CD8-positive, alpha-beta memory T cell (primary cell): ENCODE measurements at places on chromosomes 7 and 10. TPM values are rescaled to one million over a fixed set of nuclear protein-coding genes. Genes with fewer than 3 reads are reported as not detected.

DNA sequence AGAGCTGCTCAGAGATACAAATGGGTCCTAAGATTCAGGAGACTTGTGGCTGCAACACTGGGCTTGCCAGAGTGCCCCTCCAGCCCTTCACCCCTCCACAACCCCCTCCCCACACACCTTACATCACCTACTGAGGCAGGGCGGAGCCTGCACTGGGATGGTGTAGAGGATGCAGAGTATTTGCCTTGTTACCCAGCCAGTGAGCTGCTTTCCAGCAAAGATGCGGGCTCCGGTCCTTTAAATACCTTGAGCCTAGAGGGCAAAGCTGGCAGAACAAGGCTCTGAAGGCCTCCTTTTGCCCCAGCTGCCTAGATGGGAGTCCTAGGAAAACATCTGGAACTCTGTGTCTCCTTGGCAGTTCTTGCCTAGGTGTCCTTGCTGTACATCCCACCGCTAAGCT lies 34.6 kb downstream of the KAZALD1 start:
- H3K36me3 ChIP-seq, result no peaks in the 10 kb centered on the region
- H3K27me3 ChIP-seq, result no peaks in the 10 kb centered on the region
- no peaks in the 10 kb centered on the region for H3K4me1 ChIP-seq
- no peak overlapping the region for H3K27ac ChIP-seq
- no peak for DNase-seq

DNA sequence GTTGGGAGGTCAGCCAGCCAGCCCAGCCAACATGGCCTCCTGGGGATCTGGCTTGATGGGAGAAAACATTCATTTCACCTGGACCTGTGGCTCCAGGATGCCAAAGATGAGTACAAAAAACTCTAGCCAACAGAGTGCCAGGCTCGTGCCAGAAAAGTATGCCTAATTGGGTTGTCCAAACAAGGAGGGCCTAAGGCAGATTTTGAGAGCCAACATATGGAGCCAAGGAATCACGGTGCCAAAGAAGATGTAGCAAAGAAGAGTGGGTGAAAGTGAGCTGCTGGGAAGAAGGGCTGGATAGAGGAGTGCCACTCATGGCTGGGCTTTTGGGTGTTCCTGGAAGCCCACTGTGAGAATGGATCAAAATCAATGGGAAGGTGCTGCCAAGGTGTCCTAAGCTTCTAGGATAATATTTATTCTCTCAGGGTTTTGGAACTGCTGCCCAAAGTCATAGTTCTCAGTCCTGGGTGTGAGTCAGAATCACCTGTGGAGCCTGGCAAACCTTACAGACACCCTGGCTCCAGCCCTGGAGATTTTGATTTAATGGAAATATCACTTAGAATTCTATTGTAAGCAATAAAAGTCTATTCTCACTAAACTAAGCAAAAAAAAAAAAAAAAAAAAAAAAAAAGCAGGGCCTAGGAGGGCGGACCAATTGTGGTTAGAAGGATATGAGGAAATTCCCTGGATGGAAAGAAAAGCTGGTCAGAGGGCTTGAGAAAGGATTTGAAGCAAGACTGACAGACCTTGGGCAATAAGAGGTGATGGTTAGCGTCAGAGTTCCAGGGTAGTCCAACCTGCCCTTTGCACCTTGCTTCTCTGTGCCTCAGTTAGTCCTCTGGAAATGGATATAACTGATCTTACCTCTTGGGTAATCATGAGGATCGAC lies 182.2 kb upstream of the PRR15 start:
- DNase-seq, result no peak
- H3K4me3 ChIP-seq, result no peak overlapping the region

DNA sequence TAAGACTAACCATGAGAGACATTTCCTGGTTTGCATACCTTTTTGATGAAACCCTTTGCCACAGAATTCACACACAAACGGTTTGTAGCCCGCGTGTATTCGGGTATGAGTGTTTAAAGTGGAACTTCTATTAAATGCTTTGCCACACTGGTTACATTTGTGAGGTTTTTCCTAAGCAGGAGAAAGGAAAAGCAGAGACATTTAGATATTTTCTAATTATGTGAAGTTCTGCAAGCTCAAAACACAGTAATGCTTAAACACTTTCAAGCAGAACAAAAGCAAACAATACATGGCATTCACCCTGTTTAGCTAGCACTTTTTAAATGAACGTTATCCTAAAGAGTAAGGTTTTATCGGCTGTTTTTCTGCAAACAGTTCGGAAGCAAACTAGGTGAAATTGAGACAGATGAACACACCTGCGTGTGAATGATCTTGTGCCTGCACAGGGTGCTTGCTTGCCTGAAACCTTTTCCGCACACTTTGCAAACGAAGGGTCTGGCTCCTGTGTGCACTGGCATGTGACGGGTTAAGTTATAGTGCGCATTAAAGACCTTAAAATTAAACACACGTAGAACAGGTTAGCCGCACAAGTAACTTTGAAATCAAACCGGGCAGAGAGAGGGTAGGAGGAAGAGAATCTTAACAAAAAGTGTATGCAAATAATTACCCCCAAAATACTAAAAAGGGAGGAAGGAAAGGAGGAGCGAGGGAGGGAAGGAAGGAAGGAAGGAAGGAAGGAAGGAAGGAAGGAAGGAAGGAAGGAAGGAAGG lies 1.6 kb downstream of the FEZF1 start:
- no peak overlapping the region for H3K27ac ChIP-seq
- no peak for DNase-seq
- no peaks in the 10 kb centered on the region for H3K36me3 ChIP-seq

DNA sequence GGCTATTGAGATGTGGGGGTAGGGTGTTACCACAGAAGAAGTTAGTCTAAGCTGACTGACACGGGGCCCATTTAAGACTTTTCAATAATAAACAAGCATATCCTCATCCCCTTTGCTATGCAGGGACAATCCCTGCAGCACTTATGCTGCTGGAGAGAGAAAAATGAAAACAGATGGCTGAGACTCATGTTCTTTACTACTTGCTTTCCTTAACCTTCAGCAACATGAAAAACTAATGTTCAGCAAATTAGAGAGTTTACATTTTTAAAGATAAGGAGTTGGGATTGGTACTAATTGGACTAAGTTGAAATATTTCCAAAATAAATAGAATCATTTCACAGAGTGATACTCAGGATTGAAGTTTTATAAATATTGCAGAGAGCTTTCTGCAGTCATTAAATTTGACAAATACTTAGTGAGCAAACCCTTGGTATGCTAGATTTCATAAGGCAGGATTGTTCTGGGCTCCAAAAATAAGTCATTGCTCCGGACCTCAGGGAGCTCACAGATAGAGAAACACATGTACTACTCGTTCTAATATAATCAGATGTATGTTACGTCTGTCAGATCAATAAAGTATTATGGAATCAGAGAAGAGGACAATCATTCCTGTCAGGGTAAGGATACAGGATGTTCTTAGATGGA lies 147.1 kb upstream of the LRRN3 start:
- H3K36me3 ChIP-seq, result no peaks in the 10 kb centered on the region
- no peaks in the 10 kb centered on the region for H3K27me3 ChIP-seq
- no peak overlapping the region for H3K27ac ChIP-seq
- H3K4me3 ChIP-seq, result no peak overlapping the region
- no peaks in the 10 kb centered on the region for H3K4me1 ChIP-seq

DNA sequence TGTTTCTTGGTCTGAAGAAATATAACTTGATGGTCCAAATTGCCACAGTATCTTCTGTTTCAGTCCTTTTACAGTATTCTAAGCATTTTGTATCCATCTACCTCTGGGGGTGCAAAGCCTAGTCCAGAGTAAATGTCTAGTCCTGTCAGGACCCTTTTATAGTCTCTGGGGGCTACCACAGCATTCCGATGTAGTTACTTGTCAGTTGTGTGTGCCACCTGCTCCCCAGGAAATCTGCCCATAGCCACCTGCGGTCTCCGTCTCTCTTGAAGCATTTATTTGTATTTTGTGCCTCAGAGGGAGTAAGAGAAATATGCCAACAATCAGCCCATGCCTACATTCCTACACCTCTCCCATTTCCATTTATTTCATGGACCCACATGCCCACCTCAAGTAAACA lies 12.8 kb downstream of the AGBL3 start:
- DNase-seq, result no peak
- H3K27me3 ChIP-seq, result no peaks in the 10 kb centered on the region
- no peaks in the 10 kb centered on the region for H3K36me3 ChIP-seq
- no peak overlapping the region for H3K4me3 ChIP-seq
- H3K4me1 ChIP-seq, result peaks cover 25% of the 10 kb centered on the region

Gene STAMBPL1
- total RNA-seq, result 22.3 TPM

Gene C10orf67
- not detected for total RNA-seq
